Fibroblast of pulmonary artery (primary cell): ENCODE measurements at places on chromosomes 7 and 10.

DNA sequence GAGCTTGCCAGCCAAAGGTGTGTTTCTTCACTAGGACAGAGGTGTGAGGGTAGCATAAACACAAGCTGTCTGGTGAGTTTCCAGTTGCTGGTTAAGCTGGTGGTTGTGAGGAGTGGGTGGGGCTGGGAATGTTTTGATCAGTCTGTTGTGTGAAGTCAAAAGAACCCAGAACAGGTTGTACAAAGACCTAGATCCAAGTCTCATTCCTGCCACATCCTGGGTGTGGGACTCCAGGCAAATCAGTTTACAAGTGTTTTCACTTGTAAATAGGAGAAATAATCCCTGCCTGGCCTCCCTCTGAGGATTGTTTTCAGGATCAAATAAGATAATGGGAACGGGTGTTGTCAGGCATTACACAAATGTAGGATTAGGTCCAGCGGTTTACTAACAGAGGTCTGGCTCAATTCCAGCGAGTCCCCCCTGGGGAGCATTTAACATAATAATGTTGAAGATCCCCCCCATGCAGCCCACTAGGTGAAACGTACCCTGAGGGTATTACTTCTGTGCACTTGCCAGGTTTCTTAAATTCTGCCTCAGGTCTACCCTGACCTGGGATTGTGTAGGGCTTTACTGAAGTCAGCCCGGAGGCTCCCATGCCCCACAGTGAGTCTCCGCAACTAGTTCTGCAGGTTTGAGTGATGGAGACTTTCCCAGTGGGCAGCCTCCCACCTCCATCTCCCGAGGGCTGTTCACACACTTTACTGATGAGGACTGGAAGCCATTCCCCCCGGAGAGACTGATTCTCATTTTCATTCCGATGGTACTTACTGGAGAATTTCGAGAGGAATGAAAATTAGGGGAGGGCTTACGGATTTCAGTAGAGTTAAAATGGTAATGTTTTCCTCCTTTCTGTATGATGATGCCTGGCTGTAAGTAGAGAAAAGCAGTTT, 2.7 kb upstream of the FRAT2 start:
- no peak for DNase-seq

DNA sequence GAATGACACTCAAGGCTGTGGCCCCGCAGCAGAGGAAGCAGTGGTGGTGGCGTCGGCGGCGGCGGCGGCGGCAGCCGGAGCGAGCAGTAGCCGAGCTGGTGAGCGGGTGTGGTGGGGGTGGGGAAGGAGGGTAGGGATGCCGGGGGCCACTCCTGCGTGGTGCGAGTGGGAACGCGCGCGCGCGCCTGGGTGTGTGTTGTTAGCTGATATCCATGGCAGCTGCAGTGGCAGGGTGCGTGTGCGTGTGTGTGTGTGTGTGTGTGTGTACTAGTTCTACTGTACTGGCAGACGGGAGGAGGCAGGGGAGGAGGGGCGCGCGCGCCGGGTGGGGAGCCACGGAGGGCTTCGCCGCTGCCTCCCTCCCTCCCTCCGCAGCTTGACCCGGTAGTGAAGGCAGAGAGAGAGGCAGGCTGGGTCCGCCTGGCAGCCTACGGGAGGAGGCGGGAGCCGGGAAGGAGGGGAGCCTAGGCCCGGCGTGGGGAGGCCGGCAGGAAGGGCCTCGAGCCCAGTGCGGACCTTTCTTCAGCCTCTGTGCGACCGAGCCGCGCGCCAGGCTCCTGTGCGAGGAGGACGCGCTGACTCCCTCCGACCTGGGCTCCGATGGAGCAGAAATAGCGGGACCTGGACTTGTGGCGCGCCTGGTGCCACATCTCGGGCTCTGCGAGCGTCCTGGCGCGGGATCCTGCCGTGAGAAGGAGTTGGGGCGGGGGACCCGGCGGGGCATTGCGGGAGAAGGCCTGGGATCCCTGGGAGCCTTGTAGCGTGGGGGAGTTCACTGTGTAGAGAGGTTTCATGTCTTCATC, at the start of gene MAGI2:
Gene MAGI2 (minus strand): TSS at position 110 of the 803 bp plus-strand sequence. CDS start 347 bp downstream, outside the sequence.
- peak; percentile 90 for DNase-seq

GRCh38 chr7:92075455-92076158, 58.7 kb downstream of the CYP51A1 start:
- DNase-seq, result no peak

DNA sequence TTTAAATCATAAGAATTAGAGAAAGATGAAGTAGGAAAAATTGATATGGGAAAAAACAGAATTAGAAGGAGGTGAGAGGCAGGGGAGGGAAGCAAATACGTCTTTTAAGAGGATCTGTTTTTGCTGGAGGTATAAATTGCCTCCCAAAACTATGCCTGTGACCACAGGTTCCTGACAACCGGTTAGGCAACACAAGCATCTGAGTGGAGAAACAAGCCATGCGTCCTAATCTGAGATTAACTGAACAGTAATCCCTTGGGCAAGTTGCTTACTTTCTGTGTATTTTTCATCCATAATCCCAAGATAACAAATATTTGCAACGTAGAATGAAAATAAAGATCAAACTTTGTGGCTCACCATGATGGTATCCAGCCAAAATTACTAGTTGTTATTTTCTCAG, 149.2 kb downstream of the C1GALT1 start:
- DNase-seq, result no peak

- no peak for DNase-seq
Measured at GRCh38 chr10:12908773-12909172, 92.7 kb downstream of the CCDC3 start.
